ENCODE measurements at places on chromosomes 5 and 9. TPM values are rescaled to one million over a fixed set of nuclear protein-coding genes. Genes with fewer than 3 reads are reported as not detected.

DNA sequence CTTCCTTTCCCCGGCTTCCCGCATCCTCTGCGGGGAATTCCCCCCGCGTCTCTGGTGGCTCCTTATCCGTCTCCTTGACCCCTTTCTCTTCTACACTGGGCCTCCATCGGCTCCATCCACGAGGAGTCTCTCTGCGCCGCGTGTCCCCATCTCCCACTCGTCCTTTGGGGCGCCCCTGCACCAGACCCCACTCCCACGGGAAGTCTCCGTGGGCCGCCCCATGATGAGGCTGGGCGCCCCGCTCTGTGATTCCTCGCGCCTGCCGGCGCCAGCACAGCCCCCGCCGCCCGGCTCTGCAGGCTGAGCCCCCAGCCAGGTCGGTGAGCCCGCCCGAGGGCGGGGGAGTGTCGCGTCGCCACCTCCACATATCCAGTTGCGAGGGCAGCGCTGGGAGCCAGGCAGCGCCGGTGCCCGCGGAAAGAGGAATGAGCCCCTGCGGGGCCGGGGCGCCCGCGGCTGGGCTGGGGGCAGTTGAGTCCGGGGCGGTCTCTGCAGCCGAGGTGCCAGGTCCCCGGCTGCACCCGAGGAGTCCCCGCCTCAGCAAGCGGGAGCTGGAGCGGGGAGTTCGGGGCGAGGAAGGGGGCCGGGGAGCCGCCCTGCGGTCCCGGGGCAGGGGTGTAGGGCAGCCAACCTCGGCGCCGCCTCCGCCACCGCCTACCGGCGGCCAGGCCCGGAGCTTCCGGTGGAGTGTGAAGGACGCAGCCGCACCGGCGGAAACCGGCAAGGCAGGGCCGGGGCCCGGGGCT, 2.1 kb upstream of the TRAF1 start:
- peak overlapping the region; percentile 17 for H3K27ac ChIP-seq
- H3K4me1 ChIP-seq = peaks cover 18% of the 10 kb centered on the region
- peak overlapping the region; percentile 70 for H3K4me3 ChIP-seq
- peak; percentile 66 for DNase-seq
- no peaks in the 10 kb centered on the region for H3K36me3 ChIP-seq

- H3K4me1 ChIP-seq = peaks cover 39% of the 10 kb centered on the region
- no peak overlapping the region for H3K27ac ChIP-seq
Measured at GRCh38 chr5:133610489-133611356, 1.6 kb downstream of the FSTL4 start.

- H3K4me3 ChIP-seq = no peak overlapping the region
- DNase-seq = no peak
Measured at GRCh38 chr5:57695706-57696388, 213.2 kb upstream of the ACTBL2 start.

DNA sequence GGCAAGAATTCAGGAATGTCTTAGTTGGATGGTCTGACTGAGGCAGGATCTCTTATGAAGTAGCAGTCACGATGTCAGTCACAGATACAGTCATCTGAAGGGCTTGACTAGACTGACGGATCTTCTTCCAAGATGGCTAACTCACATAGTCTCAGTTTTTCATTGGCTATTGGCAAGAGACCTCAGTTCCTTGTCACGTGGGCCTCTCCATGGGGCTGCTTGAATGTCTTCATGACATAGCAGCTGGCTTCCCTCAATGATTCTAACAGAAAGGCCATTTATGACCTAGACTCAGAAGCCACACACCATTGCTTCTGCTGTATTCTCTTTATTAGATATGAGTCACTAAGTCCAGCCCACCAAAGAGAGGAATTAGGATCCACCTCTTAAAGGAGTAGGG, 4.7 kb downstream of the APC start:
- H3K36me3 ChIP-seq = no peaks in the 10 kb centered on the region
- no peaks in the 10 kb centered on the region for H3K27me3 ChIP-seq
- DNase-seq = no peak
- H3K4me3 ChIP-seq = no peak overlapping the region
- H3K4me1 ChIP-seq = peaks cover 17% of the 10 kb centered on the region
- no peak overlapping the region for H3K27ac ChIP-seq

DNA sequence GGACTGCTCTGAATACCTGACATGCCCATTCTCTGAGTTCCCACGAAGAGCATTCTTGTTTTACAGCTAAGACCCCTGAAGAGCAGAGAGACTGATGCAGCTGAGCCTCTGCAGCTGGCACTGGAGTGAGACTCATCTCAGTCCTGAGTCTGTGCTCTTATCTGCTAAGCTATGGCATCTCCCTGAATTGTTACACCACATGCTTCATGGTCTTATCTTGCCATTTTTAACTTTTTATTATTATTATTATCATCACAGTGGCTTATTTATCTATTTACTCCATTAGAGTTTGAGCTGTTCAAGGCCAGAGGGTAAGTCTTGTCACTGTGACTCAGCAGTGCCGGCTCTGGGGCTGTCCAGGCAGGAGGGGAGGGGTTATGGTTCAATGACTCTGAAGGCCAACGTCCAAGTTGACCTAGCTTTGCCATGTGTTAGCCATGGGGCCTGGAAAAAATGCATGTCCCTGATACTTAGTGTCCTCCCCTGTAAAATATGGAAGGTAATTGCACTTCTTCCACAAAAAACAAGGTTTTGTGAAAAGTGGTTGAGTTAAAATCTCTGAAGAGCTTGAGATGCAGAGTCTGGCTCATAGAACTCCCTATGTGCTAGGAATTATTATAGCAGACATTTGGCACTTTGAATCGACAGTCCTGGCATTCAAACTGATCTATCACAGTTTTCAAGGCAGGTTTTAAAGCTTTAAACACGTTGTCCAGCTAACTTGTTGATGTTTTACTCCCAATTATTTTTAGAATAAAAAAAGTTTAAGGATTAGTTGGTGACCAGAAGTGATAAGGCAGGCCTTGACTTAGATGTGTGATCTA, 94.6 kb downstream of the ALDH1A1 start:
- H3K4me1 ChIP-seq = peaks cover 11% of the 10 kb centered on the region
- no peak for DNase-seq
- H3K27me3 ChIP-seq = no peaks in the 10 kb centered on the region
- H3K27ac ChIP-seq = no peak overlapping the region
- no peak overlapping the region for H3K4me3 ChIP-seq

DNA sequence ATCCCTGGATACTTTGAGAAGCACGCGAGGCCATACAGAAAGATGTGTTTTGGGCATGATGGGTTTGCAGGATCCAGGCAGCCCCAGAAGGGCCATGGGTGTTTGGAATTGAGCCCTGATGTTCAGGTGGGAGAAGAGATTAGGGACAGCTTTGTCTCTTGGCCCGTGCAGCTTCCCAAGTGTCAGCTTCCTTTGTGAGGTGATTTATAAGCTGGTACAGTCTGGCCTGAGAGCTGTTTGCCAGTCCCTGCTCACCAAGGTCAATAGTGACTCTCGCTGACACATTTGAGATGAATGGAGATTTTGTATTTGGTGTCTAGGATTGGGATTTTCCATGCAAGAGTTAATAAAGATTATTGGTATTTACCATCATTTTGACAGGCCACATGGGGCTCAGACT, 165.9 kb downstream of the ICE1 start:
- DNase-seq = no peak
- H3K27me3 ChIP-seq = peaks cover 2% of the 10 kb centered on the region
- H3K4me3 ChIP-seq = no peak overlapping the region
- no peak overlapping the region for H3K27ac ChIP-seq

DNA sequence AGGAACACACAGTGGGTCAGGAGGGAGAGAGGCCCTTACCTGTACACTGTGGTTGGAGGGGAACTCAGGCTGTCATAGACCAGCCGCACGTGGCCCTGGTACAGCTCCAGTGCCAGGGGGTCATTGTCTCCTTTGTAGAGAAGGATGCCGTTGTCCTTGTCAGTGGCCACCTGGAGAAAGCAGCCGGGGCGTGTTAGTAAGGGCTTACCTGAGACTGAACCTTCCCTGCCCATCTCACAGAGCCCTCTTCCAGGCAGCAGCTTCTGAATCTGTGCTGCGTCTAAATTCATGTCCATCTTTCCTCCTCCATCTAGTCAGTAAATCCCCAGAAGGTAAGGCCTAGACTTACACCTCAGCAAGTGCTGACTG, 104.7 kb upstream of the PANK3 start:
- peaks cover 7% of the 10 kb centered on the region for H3K4me1 ChIP-seq
- H3K4me3 ChIP-seq = no peak overlapping the region
- peaks cover 17% of the 10 kb centered on the region for H3K27me3 ChIP-seq

- H3K27me3 ChIP-seq = peaks cover 3% of the 10 kb centered on the region
- no peak for DNase-seq
- H3K36me3 ChIP-seq = peaks cover 3% of the 10 kb centered on the region
- no peak overlapping the region for H3K4me3 ChIP-seq
- H3K4me1 ChIP-seq = peaks cover 55% of the 10 kb centered on the region
- peak overlapping the region; percentile 62 for H3K27ac ChIP-seq
Measured at GRCh38 chr9:14433351-14434157, 119.6 kb upstream of the NFIB start.

DNA sequence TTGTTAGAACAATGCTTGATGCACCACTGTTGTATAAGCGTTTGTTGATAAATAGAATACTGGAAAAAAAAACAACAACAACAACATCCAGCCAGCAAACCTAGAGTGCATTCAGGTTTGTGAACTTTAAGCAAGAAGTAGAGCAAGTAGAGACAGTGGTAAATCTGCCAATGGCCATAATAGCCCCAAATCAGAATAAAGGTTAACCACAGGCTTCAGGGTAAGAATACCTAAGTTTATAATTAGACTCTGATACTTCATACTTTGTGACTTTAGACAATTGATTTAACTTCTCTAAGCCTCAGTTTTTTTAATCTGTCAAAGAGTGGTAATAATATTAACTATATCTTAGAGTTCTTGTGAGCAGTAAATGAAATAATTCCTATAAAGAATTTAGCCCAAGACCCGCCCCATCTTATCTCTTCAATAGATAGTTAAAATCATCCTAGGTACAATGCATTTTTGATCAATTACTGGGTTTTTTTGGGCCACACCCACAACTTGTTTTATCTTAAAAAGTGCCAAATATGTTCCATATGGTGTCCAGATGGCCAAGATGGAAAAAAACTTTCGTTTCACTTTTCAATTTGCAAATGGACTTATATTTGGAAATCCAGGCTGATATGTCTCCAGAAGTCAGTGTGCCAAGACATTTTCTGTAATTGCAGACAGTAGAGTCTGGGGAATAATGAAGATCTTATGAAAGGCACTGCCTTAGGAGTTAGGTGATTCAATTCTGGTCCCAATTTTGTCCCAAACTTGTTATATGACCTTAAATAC, 24.5 kb upstream of the DPYSL3 start:
- no peaks in the 10 kb centered on the region for H3K27me3 ChIP-seq
- no peaks in the 10 kb centered on the region for H3K36me3 ChIP-seq
- no peak overlapping the region for H3K27ac ChIP-seq
- H3K4me1 ChIP-seq = no peaks in the 10 kb centered on the region
- DNase-seq = no peak

GRCh38 chr5:94707359-94707758, 88.9 kb downstream of the SLF1 start:
- DNase-seq = no peak
- no peaks in the 10 kb centered on the region for H3K36me3 ChIP-seq
- H3K27ac ChIP-seq = no peak overlapping the region
- H3K4me3 ChIP-seq = no peak overlapping the region
- peaks cover 17% of the 10 kb centered on the region for H3K4me1 ChIP-seq

DNA sequence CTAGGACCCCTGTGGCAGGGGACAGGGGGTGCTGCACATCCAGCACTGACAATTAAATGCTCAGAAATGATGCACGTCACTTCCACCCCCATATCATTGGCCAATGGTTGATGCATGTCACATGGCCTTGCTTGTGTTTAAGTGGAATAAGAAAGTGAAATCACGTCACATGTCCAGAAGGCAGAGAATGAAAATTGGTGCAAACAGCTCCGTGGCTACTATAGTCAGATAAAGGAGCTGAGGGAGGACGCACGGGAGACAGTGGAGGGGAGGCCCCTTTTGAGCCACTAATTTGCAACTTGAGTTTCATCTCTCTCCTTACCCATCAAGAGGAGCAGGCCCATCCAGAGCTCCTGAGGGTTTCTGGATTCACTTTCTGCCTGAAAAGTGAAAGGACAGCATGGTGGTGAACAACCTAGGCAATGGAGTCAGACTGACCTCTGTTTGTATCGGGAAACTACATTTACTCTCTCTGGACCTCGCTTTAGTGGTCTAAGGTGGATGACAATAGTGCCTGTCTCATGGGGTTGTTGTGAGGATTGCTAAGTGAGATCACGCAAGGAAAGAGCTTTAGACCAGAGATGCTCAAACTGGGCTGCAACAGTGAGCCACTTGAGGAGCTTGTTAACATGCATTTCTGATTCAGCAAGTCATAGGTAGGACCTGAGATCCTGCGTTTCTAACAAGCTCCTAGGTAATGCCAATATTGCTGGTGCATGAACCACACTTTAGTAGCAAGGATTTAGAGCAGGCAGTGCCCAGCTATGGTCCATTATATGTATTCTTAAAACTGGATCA, 133.9 kb upstream of the ADRA1B start:
- no peak overlapping the region for H3K4me3 ChIP-seq
- no peak overlapping the region for H3K27ac ChIP-seq
- DNase-seq = no peak
- H3K4me1 ChIP-seq = peaks cover 15% of the 10 kb centered on the region
- peaks cover 3% of the 10 kb centered on the region for H3K27me3 ChIP-seq

- DNase-seq = no peak
- no peaks in the 10 kb centered on the region for H3K36me3 ChIP-seq
- H3K4me1 ChIP-seq = no peaks in the 10 kb centered on the region
- no peak overlapping the region for H3K27ac ChIP-seq
Measured at GRCh38 chr5:9766581-9766980, 136.4 kb upstream of the TAS2R1 start.

GRCh38 chr5:93572608-93573353, 8.2 kb downstream of the NR2F1-AS1 start:
- H3K27me3 ChIP-seq = peaks cover 21% of the 10 kb centered on the region
- peak overlapping the region; percentile 79 for H3K4me3 ChIP-seq
- peaks cover 30% of the 10 kb centered on the region for H3K4me1 ChIP-seq
- peaks cover 3% of the 10 kb centered on the region for H3K36me3 ChIP-seq
- peak; percentile 56 for DNase-seq

- no peak for DNase-seq
- no peaks in the 10 kb centered on the region for H3K4me1 ChIP-seq
- H3K27ac ChIP-seq = no peak overlapping the region
- H3K4me3 ChIP-seq = no peak overlapping the region
- H3K27me3 ChIP-seq = no peaks in the 10 kb centered on the region
Measured at GRCh38 chr5:124136609-124137008, 609.8 kb downstream of the ZNF608 start.

DNA sequence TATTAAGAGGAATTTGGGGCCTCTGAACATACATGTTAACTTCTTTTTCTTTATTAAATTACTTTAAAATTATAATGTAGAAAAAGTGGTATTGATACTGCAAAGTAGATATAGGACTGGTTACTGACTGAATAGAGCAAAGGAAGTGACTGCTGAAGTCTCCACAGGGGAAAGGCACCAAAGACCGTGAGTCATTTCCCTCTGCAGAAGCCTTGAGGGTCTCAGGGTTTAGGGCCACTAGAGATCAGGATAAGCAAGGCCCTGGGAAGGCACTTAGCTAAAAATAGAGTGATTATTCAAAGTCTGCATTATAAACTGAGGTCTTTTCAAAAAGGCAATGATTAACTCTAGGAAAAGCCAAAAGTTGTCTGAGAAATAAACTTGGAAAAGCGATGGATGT, 44.7 kb upstream of the ITGA1 start:
- no peaks in the 10 kb centered on the region for H3K36me3 ChIP-seq
- DNase-seq = no peak
- peaks cover 4% of the 10 kb centered on the region for H3K4me1 ChIP-seq
- H3K27ac ChIP-seq = no peak overlapping the region
- H3K4me3 ChIP-seq = no peak overlapping the region

Gene SRP19
- 42.7 TPM for total RNA-seq

Gene ZNF879
- total RNA-seq = 5.9 TPM

Gene IL7R
- 0.54 TPM for total RNA-seq

Gene NIPSNAP3A
- total RNA-seq = 25.1 TPM

Gene SYK
- 0.36 TPM for total RNA-seq
